Neural crest cell (in vitro differentiated cells): ENCODE measurements at places on chromosomes 5 and 9. TPM values are rescaled to one million over a fixed set of nuclear protein-coding genes. Genes with fewer than 3 reads are reported as not detected.
A peak's percentile ranks its signal among the peaks of the same experiment; 100 is the strongest.

Gene TXNDC8
- not detected in 2 replicates for total RNA-seq

Gene SEMA5A
- total RNA-seq: 30.3 and 31.9 TPM in 2 replicates

Gene PLCXD3
- total RNA-seq: 0.07 and 0.09 TPM in 2 replicates

Gene DMRT1
- total RNA-seq: not detected in 2 replicates

Gene OR1J2
- not detected in 2 replicates for total RNA-seq

Gene OGN
- not detected in 2 replicates for total RNA-seq

Gene GAS1
- total RNA-seq: 23.3 and 24.6 TPM in 2 replicates

Gene NTRK2
- total RNA-seq: 20.1 and 20.6 TPM in 2 replicates

Gene STK32A
- 0.28 and 0.61 TPM in 2 replicates for total RNA-seq

Gene LCN9
- 0.30 and 0.66 TPM in 2 replicates for total RNA-seq

Gene GPX3
- total RNA-seq: 4.6 and 4.8 TPM in 2 replicates

Gene TMEM8B
- total RNA-seq: 23.9 and 26.5 TPM in 2 replicates

Gene C9orf153
- 0.19 and 0.34 TPM in 2 replicates for total RNA-seq

Gene BRINP1
- total RNA-seq: 0.86 and 0.96 TPM in 2 replicates

Gene ORM2
- total RNA-seq: not detected in 2 replicates

Gene SH3RF2
- 0.72 and 1.0 TPM in 2 replicates for total RNA-seq

- DNase-seq: no peak
Measured at GRCh38 chr5:72380492-72381274, 60.5 kb downstream of the PTCD2 start.

DNA sequence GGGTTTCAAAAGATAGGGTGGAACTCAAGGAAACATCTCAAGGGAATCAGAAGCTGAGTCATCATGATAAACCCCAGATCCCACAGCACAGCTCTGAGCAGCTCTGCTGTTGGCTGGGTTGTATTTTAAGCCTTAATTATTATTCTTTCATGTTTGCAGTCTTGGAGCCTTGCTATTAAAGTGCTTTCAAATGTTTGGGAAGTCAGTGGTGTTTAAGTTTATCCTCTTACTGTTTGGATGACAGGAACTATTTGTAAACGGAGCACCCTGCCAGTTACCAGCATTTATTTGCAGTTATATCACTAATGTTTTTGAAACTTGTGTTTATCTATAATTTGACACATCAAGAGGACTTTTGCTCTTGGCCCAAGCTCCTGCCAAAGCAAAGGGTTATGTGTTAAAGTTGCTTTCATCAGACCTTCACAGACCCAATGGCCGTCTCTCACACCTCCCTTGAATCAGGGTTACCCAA, 141.1 kb upstream of the SPDL1 start:
- no peak for DNase-seq

DNA sequence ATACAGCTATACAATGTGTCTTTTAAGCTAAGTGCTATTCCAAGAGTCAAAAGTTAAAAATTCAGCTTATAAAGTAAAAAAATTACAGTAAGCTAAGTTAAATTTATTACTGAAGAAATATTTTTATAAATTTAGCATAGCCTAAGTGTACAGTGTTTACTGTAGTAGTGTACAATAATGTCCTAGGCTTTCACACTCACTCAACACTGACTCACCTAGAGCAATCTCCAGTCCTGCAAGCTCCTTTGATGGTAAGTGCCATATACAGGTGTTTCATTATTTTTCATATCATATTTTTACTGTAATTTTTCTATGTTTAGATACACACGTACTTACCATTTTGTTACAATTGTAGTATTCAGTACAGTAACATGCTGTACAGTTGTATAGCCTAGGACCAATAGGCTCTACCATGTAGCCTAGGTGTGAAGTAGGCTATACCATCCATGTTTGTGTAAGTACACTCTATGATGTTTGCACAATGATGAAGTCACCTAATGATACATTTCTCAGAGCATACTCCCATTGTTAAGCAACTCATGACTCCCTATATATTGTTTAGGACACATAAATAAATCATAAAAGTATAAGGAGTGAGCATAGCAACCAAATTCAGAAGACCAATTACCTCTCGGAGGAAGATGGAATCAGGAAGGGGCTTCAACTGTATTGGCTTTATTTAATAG, 165.1 kb upstream of the SLC30A5 start:
- DNase-seq: no peak

DNA sequence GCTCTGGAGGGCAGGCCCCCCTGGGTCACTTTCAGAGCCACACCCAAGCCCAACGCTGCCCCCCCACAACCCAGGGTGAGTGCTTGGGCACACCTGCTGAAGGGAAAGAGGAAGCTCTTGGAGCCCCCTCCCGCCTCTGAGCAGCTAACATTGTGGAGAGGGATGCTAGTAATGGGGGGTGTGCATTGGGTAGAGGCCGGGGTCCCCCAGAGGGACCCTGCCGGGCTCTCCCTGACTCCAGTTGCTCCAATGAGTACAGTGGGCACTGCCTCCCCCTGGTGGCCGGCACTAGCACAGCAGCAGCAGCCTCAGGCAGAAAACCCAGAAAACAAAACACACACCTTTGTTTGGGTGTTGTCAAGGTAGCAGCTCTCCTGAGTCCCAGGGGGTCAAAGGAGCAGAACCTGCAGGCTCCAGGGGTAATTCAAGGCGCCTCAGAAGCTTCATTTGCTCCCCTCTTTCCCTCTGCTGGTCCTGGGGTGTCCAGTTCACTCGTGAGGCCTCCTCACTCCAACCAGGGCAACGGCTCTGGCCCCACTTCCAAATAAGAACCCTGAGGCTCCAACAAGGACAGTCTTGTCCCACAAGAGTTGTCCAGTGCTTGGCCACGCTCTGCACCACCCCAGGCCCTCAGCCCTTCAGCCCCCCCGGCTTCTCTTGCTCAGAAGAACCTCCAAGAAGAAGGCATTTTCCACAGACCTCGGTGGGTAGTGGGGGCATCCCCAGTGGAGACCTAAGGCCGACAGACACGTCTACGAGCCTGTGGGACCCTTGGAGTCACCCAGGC, 16.1 kb downstream of the GBGT1 start:
- DNase-seq: peak; percentile 81

GRCh38 chr5:174414315-174414710, 310.1 kb upstream of the MSX2 start:
- no peak for DNase-seq

DNA sequence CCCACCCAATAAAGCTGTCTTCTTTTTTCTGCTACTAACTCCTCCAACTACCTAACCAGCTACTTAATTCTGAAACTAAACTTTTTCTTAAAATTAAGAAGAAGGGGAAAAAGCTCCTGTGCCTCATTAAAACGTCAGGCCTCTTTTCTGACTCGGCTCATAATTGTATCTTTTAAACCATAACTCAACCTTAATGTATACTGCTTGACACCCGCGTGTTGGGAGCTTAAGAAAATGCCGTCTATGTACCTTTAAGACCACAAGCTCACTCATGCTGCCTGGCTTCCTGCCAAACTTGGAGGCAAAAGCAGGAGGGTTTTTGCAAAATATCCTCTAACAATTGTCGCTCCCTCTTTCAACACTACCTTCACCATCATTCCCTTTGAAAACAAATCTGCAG, 5.0 kb downstream of the EBF1 start:
- no peak for DNase-seq

GRCh38 chr9:126965077-126965476, 50.5 kb downstream of the RALGPS1 start:
- no peak for DNase-seq

GRCh38 chr9:37417252-37417803, 5.2 kb upstream of the GRHPR start:
- DNase-seq: no peak

DNA sequence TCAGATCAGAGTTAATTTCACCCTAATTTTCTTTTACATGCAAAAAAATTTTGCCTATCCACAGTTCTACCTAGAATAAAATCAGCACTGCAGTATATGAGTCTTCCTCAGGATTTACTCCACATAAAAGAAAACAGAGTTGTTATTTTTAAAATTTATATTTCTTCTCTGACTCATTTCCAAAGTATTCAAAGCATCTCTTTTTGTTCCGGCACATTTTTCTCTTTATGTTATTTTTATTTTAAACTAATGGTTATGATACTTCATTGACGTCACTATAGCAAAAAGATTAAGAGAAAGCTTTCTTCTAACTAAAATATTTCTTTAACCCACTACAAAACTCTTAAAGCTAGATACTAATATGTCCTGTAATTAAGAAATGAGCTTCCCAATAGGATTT, 590.4 kb downstream of the PRELID2 start:
- DNase-seq: no peak

- DNase-seq: no peak
Measured at GRCh38 chr5:77560677-77561263, 68.7 kb upstream of the WDR41 start.

GRCh38 chr5:35626553-35626952, 8.9 kb downstream of the SPEF2 start:
- no peak for DNase-seq

DNA sequence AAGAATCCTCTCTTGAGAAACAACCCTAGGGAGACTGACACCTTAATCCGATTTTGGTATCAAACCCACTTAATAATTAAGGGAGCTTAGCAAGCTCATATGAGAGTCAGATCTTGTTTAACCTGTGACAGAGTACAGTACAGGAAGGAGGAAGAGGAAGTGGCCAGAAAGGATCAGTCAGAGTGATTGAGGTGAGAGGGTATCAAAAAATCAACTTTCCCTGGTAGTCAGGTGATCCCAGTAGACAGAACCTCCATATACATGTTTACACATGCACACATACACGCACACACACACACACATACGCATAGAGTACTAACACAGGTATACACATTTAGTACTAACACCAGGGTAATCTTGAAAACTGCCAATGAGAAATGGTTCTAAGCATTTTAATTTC, 56.8 kb downstream of the GLIS3 start:
- no peak for DNase-seq

DNA sequence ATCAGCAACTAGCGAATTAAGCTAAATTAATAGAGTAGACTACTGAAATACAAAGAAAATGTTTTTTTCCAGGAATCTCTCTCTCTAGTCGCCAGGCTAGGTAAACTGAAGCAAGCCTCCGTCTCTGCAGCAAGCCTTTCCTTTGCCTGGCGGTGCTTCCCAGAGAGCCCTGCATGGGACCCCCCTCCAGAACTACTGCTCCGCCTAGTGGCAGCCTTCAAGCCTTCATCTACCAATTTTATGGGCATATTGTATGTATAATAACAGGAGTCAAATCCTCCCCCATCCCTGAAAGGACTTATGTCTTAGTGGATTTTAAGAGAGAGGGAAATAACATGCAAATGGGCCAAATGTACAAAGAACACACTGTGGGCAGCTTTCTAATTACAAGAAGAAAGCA, 241.9 kb downstream of the SAXO1 start:
- DNase-seq: peak; percentile 55

GRCh38 chr5:58348996-58349728, 110.7 kb downstream of the PLK2 start:
- DNase-seq: no peak

DNA sequence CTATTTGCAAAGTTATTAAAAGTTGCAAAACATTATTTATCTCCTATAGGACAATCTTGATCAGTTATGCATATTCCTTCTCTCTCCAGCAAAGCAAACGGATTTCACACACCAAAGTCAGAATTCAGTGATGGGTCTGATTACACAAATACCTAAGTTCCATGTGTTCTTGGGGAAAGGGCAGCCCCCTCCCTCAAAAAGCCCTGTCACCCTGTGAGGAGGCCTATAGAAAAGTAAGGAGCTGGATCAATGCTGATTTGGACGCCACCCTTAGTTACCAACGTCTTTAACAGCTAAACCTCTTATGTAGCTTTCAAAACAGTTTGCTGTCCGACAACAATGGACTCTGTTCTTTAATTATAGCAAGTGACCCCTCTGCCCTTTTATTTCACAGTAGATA, 6.4 kb downstream of the ZNF608 start:
- no peak for DNase-seq

- no peak for DNase-seq
Measured at GRCh38 chr5:172243302-172243701, 40.3 kb downstream of the UBTD2 start.

GRCh38 chr9:35606138-35606504, 1.1 kb downstream of the TESK1 start:
- no peak for DNase-seq

GRCh38 chr9:135555203-135555602, 6.4 kb upstream of the PAEP start:
- no peak for DNase-seq

DNA sequence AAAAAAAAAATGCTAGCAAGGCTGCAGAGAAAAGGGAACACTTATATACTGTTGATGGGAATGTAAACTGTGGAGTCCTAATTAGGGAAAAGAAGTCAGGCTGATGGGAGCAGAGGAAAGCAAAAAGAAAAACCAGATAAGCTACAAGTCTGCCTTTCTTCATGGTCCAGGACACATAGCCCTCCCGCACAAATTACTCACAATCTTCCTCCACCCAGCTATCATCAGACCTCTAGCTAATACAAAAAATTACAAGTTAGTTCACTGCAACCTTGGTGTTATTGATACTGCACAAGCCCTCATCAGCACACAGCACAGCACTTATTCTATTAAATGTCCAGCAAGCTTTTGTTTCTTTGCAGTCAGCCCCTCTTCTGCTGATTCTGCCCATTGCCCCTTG, 186.0 kb upstream of the ADRA1B start:
- DNase-seq: no peak

DNA sequence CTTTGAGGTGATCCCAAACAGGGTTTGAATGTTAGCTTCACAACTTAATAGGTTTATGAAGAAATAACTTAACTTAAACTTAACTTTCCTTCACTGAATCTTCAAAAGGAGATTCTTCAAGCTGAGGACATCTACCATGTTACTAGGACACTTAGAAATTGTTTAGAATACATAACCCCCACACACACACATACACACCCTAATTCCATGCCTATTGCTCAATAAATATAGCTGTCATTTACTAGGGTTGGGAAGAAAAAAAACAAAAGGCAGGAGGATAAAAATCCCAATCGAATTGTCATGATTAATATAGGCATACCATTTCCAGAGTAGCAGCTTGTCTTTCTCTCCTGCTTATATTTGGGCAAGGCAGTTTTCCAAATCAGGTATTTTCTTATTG, 68.3 kb downstream of the ALDH1A1 start:
- DNase-seq: no peak

GRCh38 chr9:122100756-122101155, 7.6 kb upstream of the TTLL11 start:
- no peak for DNase-seq

GRCh38 chr5:16135003-16135402, 44.6 kb downstream of the MARCHF11 start:
- no peak for DNase-seq

GRCh38 chr5:149210225-149210624, 61.4 kb upstream of the AFAP1L1 start:
- DNase-seq: no peak

- DNase-seq: no peak
Measured at GRCh38 chr9:97773091-97773490, 76.0 kb upstream of the XPA start.

- no peak for DNase-seq
Measured at GRCh38 chr9:97364769-97365490, 47.0 kb upstream of the TDRD7 start.

DNA sequence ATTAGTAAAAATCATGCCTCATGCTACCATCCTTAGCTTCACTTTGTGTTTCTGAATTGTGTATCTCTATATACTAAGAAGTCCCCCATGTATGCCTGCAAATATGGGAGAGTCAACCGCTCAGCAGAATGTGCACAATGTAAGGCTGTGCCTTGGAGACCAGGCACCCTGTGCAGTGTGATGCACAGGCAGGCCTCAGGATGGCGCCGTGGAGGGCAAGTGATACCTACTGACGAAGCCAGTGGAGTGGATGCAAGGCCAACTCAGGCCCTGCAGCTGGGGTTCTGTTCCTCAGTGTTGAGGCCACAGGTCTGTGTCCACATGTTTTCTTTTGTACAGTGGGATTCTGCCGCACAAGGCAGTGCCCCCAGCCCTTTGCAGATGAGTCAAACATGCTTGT, 28.4 kb downstream of the SYK start:
- DNase-seq: no peak

GRCh38 chr9:426976-427375, 212.3 kb downstream of the DOCK8 start:
- no peak for DNase-seq
